ENCODE measurements at places on chromosomes 4 and X.

GRCh38 chrX:39112143-39112542, 310.9 kb downstream of the MID1IP1 start:
- no peak for DNase-seq

GRCh38 chrX:68727696-68728095, 80.2 kb downstream of the STARD8 start:
- DNase-seq: no peak

GRCh38 chr4:144948009-144948408, 150.0 kb downstream of the ANAPC10 start:
- no peak for DNase-seq

GRCh38 chrX:143634309-143634662, 1.6 kb downstream of the SLITRK4 start:
- DNase-seq: peak; percentile 44

DNA sequence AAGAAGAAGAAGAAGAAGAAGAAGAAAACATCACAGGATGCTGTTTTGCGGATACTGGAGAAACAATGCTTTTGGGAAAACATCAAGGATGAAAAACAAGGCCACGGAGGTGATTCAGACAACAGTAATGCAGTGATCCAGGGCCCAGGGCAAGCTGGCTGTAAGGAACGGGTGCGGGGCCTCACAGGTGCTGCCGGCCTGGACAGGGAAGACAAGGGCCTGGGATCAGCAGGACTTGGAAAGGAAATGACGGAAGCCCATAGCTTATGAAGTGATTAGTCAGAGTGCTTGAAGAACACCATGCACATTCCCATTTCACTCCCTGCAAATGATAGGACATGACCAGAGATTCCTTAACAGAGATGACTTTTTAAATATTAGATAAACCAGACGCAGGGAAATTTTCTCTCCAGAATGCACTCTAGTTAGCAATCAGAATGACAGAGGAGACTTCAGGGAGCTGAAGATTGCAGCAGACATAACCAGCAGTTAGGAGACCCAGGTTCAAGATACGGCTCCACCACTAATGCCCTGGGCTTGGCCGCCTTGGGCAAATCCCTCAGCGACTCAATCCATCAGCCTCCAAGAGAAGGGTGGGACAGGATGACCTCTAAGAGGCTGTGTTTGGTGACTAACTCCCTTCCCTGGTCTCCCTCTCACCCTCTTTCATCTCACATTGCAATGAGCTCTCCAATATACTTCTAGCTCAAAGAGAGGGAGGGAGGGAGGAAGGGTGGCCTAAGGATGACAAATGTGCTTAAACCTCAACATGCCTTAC, 54.1 kb downstream of the APBB2 start:
- no peak for DNase-seq

- no peak for DNase-seq
Observed at GRCh38 chrX:103607364-103608305, at the start of gene TCEAL3. Gene TCEAL3, plus strand, starts transcription at chrX:103607963. Its CDS starts 1,102 bp downstream, at chrX:103609065.

- DNase-seq: no peak
Observed at GRCh38 chrX:72308209-72308565, 2.5 kb upstream of the CITED1 start.

- DNase-seq: no peak
Observed at GRCh38 chr4:185020863-185021761, 2.8 kb downstream of the HELT start.

DNA sequence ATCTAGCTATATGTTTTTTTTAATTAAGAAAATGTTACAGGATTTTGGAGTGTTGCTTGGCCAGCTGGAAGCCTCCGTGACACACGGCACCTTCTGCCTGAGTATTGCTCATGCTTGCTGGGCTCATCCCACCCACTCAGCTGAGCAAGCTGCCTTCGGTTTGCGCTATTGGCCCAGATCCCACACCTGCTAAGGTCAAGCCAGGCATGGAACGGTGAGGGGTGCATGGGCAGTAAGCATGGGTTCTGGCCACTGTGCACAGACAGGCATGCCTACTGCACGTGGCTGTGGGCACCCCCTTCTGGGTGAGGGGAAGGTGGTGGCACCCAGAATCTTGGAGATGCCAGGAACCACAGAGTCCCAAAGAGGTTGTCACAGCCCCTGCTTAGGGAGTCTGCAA, 1178.4 kb upstream of the PCDH7 start:
- DNase-seq: no peak

DNA sequence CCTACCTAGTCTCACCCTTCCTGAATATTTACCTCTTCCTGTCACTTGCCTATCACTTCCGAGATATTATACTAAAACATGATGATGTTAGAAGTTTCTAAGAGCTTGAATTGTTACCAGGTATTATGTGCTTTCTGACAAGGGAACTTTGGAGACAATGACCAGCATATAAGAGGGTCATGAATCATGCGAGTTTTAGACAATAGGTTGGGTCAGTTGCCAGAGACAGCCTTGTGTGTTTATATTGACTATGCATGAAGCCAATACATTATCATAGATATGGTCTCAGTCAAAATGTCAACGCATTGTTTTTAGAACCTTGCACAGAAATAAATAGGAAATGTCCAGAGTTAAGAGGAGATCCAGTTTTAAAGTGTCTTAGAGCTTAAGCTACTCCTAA, 116.8 kb downstream of the KLHL4 start:
- DNase-seq: no peak

DNA sequence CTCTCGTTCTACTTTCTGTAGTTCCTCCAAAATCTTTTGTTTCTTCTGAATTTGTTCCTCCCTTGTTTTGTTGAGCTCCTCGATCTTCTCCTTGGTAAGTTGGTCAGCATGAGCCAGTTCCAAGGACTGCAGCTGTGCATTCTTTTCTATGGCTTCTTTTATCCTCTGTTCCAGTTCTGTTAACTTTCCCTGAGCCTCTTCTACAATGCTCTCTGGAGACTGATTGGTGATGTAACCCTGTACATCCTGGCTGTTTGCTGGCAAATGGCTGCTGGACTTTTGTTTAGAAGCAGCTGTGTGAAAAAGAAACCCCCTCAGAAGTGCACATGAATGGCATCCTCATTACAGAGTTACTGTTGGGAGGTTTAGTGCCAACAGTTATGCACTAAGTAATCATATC, 70.5 kb upstream of the COX18 start:
- DNase-seq: no peak

DNA sequence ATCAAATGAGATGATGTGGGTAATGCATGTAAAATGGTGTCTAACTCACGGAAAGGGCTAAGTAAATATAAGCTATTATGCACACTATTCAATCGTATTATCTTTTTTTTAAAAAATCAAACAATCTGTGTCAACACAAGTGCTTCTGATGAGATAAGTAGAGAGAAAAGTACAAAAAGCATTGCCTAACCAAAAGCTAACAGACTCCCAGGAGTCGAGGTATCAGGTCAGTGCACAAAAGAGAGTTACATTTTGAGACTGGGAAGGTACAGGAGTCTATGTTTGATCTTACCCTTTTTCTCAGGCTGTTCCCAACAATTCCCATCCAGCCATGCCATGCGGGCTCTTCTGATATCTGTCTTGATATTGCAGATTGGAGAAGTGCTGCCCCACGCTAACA, 203.3 kb upstream of the ZIC3 start:
- DNase-seq: no peak

DNA sequence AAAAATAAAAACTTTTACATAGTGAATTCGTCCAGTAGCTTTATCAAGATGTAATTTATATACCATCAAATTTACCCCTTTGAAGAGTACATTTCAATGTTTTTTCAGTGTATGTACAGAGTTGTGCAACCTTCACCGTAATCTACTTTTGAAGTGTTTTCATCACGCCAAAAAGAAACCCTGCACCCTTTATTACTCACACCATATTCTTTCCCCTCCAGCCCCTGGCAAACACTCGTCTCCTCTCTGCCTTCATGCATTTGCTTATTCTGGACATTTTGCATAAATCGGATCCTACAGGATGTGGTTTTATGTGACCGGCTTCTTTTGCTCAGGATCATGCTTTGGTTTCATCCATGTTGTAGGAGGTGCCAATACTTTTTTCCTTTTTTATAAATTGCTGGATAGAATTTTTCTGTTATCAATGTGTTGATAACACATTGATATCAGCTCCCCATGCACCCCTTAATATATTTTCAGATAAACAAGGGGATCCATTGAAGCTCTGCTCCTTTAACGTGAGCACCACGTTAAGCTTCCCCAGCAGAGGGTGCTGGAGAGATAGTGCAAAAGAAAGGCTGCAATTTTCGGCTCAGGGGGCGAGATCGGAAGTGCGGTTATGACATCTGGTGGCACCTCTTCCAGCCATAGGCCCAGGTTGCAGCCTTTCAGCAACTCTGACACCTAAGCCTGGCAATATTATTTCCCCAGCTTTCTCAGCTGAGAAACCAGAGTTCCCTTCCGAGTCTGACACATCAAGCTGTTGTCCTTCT, 100.1 kb upstream of the VCX3B start:
- DNase-seq: peak; percentile 49

DNA sequence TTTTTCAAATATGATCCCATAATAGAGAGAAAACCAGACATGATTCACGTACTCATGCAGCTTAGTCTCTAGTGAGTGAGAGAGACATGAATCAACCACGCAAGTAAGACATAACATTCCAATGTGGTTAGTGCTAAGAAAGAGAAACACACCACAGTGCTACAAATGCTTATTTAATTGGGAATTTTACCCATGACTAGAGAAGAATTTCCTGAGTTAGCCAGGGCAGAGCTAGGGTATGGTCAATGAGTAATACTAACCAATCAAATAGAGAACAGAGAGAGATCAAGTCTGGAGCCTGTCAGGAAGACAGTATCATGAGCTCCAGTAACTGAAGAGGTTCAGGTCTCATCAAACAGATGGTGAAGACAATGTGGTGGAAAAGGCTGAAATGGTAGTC, 495.2 kb downstream of the PDGFC start:
- no peak for DNase-seq

- no peak for DNase-seq
Observed at GRCh38 chr4:76439491-76439890, 4.5 kb downstream of the SHROOM3 start.

DNA sequence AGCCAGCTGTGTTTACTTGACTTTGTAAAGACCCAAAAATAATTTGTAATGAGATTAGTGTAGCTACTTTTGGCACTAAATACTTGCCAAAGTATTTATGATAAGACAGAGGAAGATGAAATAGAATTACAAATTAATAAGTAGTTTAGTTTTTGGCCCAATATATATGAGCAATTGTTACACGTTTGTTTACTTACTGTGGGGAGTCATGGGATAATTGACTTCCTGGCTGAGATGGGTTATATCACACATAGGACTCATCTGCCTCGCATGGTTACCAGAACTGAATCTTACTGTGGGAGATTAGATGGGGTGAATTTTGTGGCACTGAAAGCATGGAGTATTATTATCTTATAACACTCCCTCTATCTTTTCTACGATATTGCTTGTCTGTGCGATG, 66.6 kb downstream of the INTS12 start:
- no peak for DNase-seq

GRCh38 chrX:112822892-112823291, 17.7 kb downstream of the AMOT start:
- DNase-seq: no peak

GRCh38 chr4:136893573-136893972, 638.7 kb downstream of the PCDH18 start:
- DNase-seq: no peak

GRCh38 chr4:47661741-47662140, 176.1 kb downstream of the CORIN start:
- DNase-seq: no peak

GRCh38 chrX:109281483-109282275, 200.2 kb downstream of the GUCY2F start:
- DNase-seq: no peak

DNA sequence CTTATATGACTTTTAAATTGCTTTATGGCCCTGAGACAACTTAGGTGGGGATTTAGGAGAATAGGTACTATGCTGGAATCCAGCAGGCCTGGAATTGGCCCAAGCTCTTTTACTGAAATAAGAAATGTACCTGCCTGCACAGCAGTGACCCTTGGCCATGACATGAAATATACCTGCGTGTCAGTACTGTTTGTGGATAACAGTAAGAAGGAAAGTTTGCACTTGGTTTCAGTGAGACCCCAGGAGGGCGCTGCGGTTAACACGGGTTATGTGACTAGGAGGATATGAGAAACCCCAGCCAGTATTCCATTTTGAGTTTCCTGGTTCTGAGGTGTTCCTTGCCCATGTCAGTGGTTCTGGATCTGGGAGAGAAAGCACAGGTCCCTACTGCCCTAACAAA, 5.3 kb downstream of the MTM1 start:
- DNase-seq: no peak

DNA sequence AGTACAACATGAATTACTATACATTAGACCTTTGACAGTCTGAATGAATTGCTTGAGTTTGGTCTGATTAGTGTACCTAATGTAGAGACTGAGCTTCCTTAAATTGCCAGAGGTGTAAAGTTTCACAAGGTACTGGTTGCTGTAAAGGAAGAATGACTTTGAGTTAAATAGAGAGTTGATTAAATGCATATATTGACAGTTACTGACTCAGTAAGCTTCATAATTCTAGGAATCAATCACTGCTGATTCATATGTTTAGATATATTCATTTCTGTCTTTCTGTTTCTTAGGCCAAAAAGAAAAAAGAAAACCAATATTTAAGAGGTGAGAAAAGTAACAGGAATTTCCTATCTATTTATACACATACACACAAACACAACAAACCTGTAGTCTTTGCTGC, 16.2 kb upstream of the ART3 start:
- no peak for DNase-seq

DNA sequence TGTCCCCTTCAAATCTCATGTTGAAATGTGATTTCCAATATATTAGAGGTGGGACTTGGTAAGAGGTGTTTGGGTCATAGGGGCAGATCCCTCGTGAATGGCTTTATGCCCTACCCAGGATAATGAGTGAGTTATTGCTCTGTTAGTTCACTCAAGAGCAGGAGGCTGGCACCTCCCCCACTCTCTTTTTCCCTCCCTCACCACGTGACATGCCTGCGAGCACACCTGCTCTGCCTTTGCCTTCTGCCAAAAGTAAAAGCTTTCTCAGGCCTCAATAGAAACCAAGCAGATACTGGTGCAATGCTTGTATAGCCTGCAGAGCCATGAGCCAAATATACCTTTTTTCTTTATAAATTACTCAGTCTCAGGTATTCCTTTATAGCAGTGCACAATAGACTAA, 286.3 kb upstream of the UGT8 start:
- DNase-seq: peak; percentile 31

DNA sequence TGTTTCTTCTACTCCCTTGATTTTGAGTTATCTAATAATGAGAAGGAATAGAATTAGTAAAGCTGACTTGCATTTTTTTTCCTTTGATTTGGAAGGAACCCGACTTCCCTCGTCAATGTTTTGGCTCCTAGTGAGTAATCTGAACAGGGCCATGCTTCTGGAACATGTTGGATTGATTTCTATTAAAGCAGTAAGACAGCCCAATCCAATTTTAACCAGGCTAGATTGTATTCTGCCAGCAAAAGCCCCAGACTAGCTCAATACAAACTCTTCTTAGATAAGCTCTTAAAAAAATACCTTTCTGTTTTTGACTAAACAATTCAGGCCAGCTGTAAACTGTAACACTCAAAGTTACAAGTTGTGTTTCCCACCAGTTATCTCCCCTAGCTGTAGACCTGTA, 126.2 kb downstream of the IRS4 start:
- DNase-seq: no peak
